Cardiac septum (tissue), 1 donor: ENCODE measurements at places on chromosomes 5 and 9. TPM values are rescaled to one million over a fixed set of nuclear protein-coding genes. Genes with fewer than 3 reads are reported as not detected.

ANKRD34B gene
- not detected for total RNA-seq

DPYSL3 gene
- 51.1 TPM for total RNA-seq

GRCh38 chr5:72817671-72818266 lies 1.3 kb downstream of the TNPO1 start:
- no peak for DNase-seq

TNC gene
- total RNA-seq, result 26.4 TPM

SLCO4C1 gene
- total RNA-seq, result 0.19 TPM

ACTBL2 gene
- total RNA-seq, result not detected

DNA sequence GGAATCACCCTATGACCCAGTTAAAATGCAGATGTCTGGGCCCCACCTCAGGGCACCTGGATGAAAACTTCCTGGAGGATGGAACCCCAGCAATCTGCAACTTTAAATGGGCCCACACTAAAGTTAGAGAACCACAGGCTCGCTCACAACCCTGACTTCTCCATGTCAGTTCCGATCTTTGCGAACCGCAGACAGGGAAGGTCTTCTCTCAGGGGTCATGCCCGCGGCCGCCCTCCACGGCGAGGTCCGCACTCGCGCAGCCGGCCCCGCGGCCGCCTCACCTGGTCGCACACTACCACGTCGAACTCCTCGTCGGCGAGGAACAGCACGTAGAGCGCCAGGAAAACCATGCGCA lies 499 bp downstream of the ALG2 start:
- peak; percentile 77 for DNase-seq

- DNase-seq, result no peak
Observed at GRCh38 chr5:110386782-110387181, 339.7 kb downstream of the TMEM232 start.

DNA sequence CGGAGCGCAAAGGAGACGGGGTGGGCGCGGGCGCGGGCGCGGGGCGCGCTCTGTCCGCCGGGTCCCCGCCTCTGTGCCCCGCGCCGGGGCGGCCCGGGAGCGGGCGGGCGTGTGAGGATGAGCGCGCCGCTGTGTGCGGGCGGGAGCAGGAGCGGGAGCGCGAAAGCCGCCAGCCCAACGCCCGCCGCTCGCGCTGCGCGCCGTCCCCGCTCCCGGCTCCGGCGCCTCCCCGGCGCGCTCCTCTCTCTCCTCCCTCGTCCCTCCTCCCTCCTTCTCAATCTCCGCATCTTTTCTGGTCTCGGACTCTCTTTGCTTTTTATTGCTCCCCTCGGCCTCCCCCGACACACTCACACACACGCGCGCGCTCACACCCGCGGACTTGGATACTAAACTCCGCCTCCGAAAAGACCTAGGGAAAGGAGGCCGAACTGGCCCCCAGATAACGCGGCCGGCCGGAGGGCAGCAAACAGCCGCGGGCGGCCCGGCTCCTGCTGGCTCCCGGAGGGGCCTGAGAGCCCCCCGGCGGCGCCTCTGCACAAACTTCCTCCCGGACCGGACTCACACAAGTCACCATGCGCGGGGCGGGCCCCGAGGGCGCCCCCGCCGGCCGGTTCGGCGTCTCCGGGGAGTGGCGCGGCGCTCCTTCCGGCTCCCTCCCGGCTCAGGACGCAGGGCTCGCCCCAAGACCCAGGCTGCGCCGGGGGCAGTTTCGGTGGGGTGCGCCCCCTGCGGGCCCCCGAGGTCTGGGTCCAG lies at the start of gene FIBCD1:
Gene FIBCD1 (minus strand): TSS at position 596 of the 753 bp plus-strand sequence. CDS start 640 bp downstream, outside the sequence.
- no peak for DNase-seq

NELFB gene
- total RNA-seq, result 37.2 TPM

PCDHGA8 gene
- 14.0 TPM for total RNA-seq

DNA sequence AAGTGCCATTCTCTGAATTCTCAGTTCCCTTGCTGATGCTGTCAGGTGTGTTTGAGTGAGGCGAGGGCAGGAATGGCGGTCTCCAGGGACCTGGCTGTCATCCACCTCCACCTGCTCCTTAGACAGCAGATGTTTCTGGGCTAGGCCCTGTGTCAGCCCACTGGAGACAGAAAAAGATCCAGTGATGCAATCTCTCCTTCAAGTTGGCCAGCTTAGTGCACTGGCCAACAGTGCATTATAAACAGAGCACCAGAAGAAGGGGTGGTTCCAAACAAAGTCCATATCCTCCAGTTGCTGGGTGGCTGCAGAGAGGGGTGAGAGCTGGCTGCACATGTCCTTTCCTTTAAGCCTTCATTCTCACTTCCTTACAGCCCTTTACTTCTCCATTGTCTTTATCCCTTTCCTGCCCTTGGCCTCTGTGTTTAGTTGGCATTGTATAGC lies 26.5 kb downstream of the NANS start:
- DNase-seq, result no peak

DNA sequence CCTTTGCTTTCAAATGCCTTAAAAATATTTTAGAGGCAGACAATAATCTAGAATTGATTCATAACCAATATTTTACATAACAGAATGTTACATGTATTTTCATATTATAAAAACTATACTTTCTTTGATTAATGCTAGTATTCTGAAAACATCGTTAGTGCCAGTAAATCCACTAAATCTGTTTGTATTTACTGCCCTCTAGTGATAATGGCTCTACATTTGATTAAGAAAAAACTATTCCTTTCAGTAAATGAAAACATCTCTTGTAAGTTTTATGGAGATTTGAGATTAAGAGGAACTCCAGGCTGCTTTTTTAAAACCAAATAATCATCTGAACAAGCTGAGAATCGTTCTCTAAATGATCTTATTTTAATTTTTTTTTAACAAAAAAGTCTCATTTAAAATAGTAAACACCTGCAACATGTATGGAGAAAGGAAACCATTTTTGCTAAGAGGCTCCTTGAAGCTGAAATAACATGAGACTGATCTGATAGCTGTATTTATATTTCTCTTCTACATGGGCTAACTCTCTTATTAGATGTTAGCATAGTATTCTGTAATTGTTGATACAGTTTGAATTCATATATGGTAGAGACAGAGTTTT lies 424.7 kb downstream of the RAB3C start:
- DNase-seq, result no peak

- no peak for DNase-seq
Observed at GRCh38 chr5:37871023-37871815, 31.4 kb upstream of the GDNF start.

GRCh38 chr5:102910240-102911226 lies 155.4 kb downstream of the PAM start:
- DNase-seq, result no peak

PPP3R2 gene
- total RNA-seq, result not detected

DNA sequence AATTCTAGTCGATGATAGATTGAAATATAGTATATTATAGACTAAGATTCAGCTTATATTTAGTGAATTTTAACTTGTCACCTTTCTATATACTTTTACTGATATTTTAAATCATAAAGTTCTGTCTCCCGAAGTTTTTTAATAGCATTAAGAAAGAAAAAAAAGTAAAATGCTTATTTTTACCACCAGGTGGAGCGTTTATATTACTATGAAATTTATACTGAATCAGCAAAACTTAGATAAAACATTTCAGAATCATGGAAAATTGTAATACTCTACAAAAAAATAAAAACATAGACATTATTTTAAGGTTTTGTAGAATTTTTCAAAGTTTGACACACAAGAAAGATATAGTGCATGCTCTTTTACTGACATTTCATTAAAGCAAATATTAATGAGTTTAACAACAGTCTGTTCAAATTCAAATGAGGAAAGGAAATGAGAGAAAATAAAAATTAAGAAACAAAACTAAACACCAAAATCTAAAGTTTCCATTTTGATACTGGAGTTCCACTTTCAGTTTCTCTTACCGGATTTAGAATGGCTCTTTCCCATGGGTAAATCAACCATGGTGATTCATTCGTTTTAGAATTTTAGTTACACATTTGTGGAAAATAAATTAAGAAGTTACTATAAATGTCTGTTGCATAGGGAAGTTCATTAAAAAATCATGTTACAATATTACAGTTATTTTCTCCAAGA lies 1035.3 kb downstream of the CDH12 start:
- DNase-seq, result no peak

PKD2L2 gene
- total RNA-seq, result 0.62 TPM

- DNase-seq, result no peak
Observed at GRCh38 chr5:29079771-29080170, 2041.4 kb upstream of the CDH9 start.

GRCh38 chr9:94826644-94827410 lies 100.3 kb downstream of the AOPEP start:
- no peak for DNase-seq

ADAMTS16 gene
- not detected for total RNA-seq

DNA sequence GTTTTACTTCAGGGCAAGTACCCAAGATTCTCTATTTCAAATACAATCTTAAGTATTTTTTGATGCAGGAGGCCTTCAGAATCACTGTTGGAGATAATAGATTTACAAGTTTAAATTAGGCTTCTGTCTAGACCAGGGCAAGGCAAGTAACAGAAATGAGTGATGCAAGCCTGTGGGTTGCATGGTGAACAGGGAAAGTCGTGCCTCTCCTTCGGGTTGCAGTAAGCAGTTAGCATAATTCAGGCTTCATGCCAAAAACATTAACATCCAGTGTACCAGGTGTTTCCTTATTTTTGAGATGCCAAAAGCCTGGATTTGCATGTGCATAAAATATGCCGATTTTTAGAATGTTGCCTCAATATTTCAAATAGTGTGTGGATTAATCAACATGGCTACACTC lies 369.0 kb downstream of the CAAP1 start:
- DNase-seq, result no peak

- no peak for DNase-seq
Observed at GRCh38 chr5:125236981-125237380, 490.5 kb upstream of the ZNF608 start.

- no peak for DNase-seq
Observed at GRCh38 chr5:130427222-130427955, 523.1 kb downstream of the CHSY3 start.

FOXB2 gene
- 0.19 TPM for total RNA-seq

DNA sequence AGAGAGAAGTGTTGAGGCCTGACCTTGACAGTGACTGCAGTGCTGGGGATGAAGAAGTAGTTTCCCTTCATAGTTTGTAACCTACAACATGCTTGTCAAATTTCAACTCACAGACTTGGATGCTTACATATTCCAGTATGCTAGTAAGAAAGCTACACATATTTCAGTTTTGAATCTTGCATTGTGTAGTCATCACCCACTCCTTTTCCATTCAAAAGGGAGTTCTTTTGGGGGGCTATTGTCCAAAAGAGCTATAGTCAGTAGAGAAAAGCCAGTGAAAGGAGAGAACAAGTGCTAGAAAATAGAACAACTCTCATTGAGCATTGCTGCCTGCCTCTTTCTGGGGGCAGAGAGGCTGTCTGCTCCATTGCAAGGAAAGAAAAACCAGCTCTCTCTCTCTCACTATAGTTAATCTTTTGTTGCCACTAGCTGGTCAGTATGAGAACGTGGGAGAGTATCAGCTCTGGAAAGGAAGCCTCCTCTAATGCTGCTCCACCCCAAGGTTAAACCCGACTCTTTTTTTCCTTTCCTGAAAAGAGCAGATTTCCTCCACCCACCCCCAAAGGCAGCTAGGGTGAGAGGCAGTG lies 7.3 kb downstream of the ASTN2 start:
- no peak for DNase-seq
